ENCODE measurements at places on chromosomes 5 and 9. TPM values are rescaled to one million over a fixed set of nuclear protein-coding genes. Genes with fewer than 3 reads are reported as not detected.

GABRA1 gene
- total RNA-seq = not detected

ZNF367 gene
- 1.8 TPM for total RNA-seq

SH2D3C gene
- 24.9 TPM for total RNA-seq

SLC24A2 gene
- not detected for total RNA-seq

DOCK8 gene
- total RNA-seq = 18.2 TPM

RNF183 gene
- not detected for total RNA-seq

PCDHA9 gene
- 0.33 TPM for total RNA-seq

FOXD4L3 gene
- 0.67 TPM for total RNA-seq

PIP5K1B gene
- total RNA-seq = 0.89 TPM

SAXO1 gene
- total RNA-seq = not detected

SPATA9 gene
- total RNA-seq = not detected

PFN3 gene
- total RNA-seq = not detected

PARP8 gene
- 151 TPM for total RNA-seq

CD180 gene
- 0.88 TPM for total RNA-seq

PCDHGB3 gene
- 9.2 TPM for total RNA-seq

FBXL7 gene
- 10.7 TPM for total RNA-seq

ZNF883 gene
- total RNA-seq = 0.78 TPM

SLC45A2 gene
- total RNA-seq = not detected

PKD2L2 gene
- total RNA-seq = not detected

PHYHD1 gene
- total RNA-seq = 31.5 TPM

IL13 gene
- total RNA-seq = not detected

RANBP3L gene
- 9.4 TPM for total RNA-seq

PLCXD3 gene
- total RNA-seq = 1.3 TPM

PCDHB8 gene
- total RNA-seq = 1.3 TPM

ECPAS gene
- total RNA-seq = 128 TPM

PTGDS gene
- total RNA-seq = 30.8 TPM

GRM6 gene
- total RNA-seq = not detected

BTNL3 gene
- total RNA-seq = 0.50 TPM

DCANP1 gene
- not detected for total RNA-seq

MEIKIN gene
- total RNA-seq = not detected

ZBED3 gene
- total RNA-seq = 14.9 TPM

STK32A gene
- 5.8 TPM for total RNA-seq

SPRY4 gene
- 22.8 TPM for total RNA-seq

SLC27A6 gene
- not detected for total RNA-seq

SHISAL2B gene
- total RNA-seq = not detected

KIF4B gene
- total RNA-seq = not detected

CNTNAP3 gene
- 8.0 TPM for total RNA-seq

PCDHB5 gene
- total RNA-seq = 7.1 TPM

PCDHGA2 gene
- 6.4 TPM for total RNA-seq

SH3GL2 gene
- total RNA-seq = 0.45 TPM

AQP7 gene
- 4.7 TPM for total RNA-seq

SVEP1 gene
- total RNA-seq = 14.1 TPM

FBXO4 gene
- total RNA-seq = 26.5 TPM

MYOT gene
- total RNA-seq = 2.8 TPM

NEURL1B gene
- 8.2 TPM for total RNA-seq

IFNA21 gene
- total RNA-seq = not detected

PCDHAC1 gene
- 3.0 TPM for total RNA-seq

RNF208 gene
- total RNA-seq = 2.3 TPM

HAVCR1 gene
- total RNA-seq = 0.40 TPM

TPM2 gene
- 71.5 TPM for total RNA-seq

WDR38 gene
- total RNA-seq = 0.33 TPM

ZFP37 gene
- 4.6 TPM for total RNA-seq

GRXCR2 gene
- not detected for total RNA-seq

PCDHGB7 gene
- total RNA-seq = 19.7 TPM

FOXD4L5 gene
- not detected for total RNA-seq

CORO2A gene
- 3.5 TPM for total RNA-seq
